Bone marrow (tissue), 2 donors: ENCODE measurements at places on chromosomes 6 and 20.

DNA sequence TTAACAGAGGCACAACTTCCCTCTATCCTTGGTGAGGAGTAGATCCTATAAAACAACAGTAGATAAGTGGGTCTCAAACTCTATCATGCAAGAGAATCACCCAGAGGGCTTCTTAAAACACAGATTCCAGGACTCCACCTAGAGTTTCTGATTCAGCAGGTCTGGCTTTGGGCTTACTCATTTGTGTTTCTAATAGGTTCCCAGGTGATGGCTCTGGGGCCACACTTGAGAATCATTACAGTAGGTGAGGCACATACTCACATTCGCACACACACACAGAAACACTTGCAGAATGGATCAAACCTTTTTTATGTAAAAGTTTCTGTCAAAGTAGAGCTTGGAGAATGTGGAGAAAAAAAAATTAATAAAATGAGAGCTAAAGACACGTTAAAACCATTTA is 52.4 kb downstream of the TMEM242 start:
- no peak for DNase-seq

- no peak for DNase-seq
These were observed at the start of gene TOX2 for GRCh38 chr20:43914311-43915210. Gene TOX2 (plus strand): TSS chr20:43914852. CDS start chr20:43914892, 40 bp downstream.

GRCh38 chr20:59663513-59664060 is 59.2 kb downstream of the PHACTR3 start:
- no peak for DNase-seq

DNA sequence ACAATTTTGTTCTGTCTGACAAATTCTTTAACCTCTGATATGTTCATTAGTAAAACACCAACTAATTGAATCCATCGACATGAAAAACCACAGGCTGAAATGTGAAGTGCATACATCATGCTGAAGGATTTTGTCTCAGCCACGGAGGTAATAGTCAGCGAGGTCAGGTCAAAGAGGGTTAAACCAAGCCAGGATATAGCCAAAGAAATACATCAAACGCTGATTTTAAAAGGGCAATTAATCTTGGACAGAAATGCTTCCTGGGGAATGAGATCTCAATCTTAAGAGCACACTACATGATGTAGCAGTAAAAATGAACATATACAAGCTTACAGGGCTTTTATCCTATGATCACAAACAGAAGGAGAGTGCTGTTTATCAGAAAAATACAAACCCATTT is 106.7 kb downstream of the PRDM1 start:
- no peak for DNase-seq

DNA sequence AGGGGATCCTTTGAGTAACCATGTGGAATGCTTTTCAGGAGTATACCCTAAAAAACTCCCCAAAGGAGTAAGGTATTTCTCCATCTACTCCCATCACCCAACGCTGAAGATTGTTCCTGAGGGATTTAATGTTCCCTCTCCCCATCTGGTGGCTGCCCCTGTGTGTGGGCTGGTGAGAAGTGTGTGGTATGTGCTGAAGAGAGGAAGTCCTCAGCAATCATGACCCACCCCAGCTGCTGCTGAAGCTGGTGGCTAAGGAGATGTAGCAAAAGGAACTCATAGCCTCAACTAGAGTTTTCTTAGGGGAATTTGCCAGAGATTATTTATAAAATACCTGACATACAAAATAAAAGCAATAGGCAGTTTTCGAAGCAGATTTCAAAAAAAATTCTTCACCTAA is 114.3 kb upstream of the JAG1 start:
- DNase-seq: no peak
